ENCODE measurements at places on chromosomes 6 and 20. TPM values are rescaled to one million over a fixed set of nuclear protein-coding genes. Genes with fewer than 3 reads are reported as not detected.
A peak's percentile ranks its signal among the peaks of the same experiment; 100 is the strongest.

The DNAH8 gene
- 0.36 TPM for total RNA-seq

- H3K27me3 ChIP-seq, result no peaks in the 10 kb centered on the region
- no peaks in the 10 kb centered on the region for H3K36me3 ChIP-seq
- no peak overlapping the region for H3K27ac ChIP-seq
- no peak overlapping the region for H3K4me3 ChIP-seq
Observed at GRCh38 chr20:61948586-61949362, 116.9 kb downstream of the TAF4 start.

- H3K36me3 ChIP-seq, result no peaks in the 10 kb centered on the region
- peak; percentile 25 for DNase-seq
- no peaks in the 10 kb centered on the region for H3K4me1 ChIP-seq
- no peak overlapping the region for H3K27ac ChIP-seq
- no peak overlapping the region for H3K4me3 ChIP-seq
Observed at GRCh38 chr6:114863610-114864009, 520.8 kb upstream of the HS3ST5 start.

GRCh38 chr6:149324428-149324827 lies 6.9 kb downstream of the TAB2 start:
- no peak for DNase-seq
- peaks cover 28% of the 10 kb centered on the region for H3K4me1 ChIP-seq
- H3K36me3 ChIP-seq, result no peaks in the 10 kb centered on the region
- no peaks in the 10 kb centered on the region for H3K27me3 ChIP-seq
- no peak overlapping the region for H3K4me3 ChIP-seq
- no peak overlapping the region for H3K27ac ChIP-seq

The MAN1A1 gene
- 67.2 TPM for total RNA-seq

Measured in osteoblast (primary cell).